Thymus (tissue), 14 donors: ENCODE measurements at places on chromosomes 4 and X. TPM values are rescaled to one million over a fixed set of nuclear protein-coding genes. Genes with fewer than 3 reads are reported as not detected.

Gene TCEAL2
- 1.5 TPM for polyA plus RNA-seq

GRCh38 chr4:88022289-88022688, 14.9 kb downstream of the PKD2 start:
- H3K4me3 ChIP-seq, result no peak overlapping the region
- H3K27ac ChIP-seq, result no peak overlapping the region
- no peaks in the 10 kb centered on the region for H3K27me3 ChIP-seq
- DNase-seq, result no peak
- H3K36me3 ChIP-seq, result peaks cover 16% of the 10 kb centered on the region

GRCh38 chrX:127190381-127190780, 370.9 kb downstream of the PRR32 start:
- no peak for DNase-seq
- H3K4me3 ChIP-seq, result no peak overlapping the region
- H3K36me3 ChIP-seq, result no peaks in the 10 kb centered on the region
- H3K27me3 ChIP-seq, result no peaks in the 10 kb centered on the region

- no peak for DNase-seq
- no peaks in the 10 kb centered on the region for H3K4me1 ChIP-seq
- peaks cover 53% of the 10 kb centered on the region for H3K27me3 ChIP-seq
- no peak overlapping the region for H3K4me3 ChIP-seq
- H3K36me3 ChIP-seq, result no peaks in the 10 kb centered on the region
Measured at GRCh38 chrX:100413229-100413628, 3.2 kb upstream of the PCDH19 start.

Gene CXCL6
- 10.3 TPM for polyA plus RNA-seq

DNA sequence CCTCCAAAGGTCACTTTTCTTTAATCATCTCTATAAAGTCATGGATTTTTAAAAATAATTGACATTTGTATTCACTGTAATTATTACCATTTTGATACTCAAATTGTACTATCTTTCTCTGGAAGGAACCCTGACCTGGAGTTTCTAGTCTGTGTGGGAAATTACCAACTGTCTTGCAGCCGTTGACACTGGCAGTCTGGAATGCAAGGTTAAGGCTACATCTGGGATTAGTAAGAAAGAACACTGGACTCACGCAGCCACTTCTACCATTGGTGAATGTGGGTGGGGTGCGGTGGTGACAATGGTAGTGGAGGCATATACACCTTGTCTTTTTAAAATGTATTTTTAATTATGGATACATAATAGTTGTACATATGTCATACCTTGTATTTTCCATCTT, 40.9 kb downstream of the EGF start:
- DNase-seq, result no peak
- no peaks in the 10 kb centered on the region for H3K4me1 ChIP-seq
- H3K4me3 ChIP-seq, result no peak overlapping the region
- H3K27me3 ChIP-seq, result no peaks in the 10 kb centered on the region
- no peak overlapping the region for H3K27ac ChIP-seq
- no peaks in the 10 kb centered on the region for H3K36me3 ChIP-seq

GRCh38 chr4:131427000-131427399, 1722.1 kb upstream of the PCDH10 start:
- no peaks in the 10 kb centered on the region for H3K27me3 ChIP-seq
- DNase-seq, result no peak
- H3K4me3 ChIP-seq, result no peak overlapping the region
- H3K27ac ChIP-seq, result no peak overlapping the region
- no peaks in the 10 kb centered on the region for H3K4me1 ChIP-seq
